D341Med (cell line): ENCODE measurements at places on chromosomes 3 and 15.

- DNase-seq = no peak
Observed at GRCh38 chr3:56197991-56198390, 270.3 kb downstream of the ERC2 start.

GRCh38 chr3:151431940-151432339, 28.9 kb downstream of the IGSF10 start:
- DNase-seq = no peak

- DNase-seq = no peak
Observed at GRCh38 chr3:105944276-105944675, 75.5 kb upstream of the CBLB start.

DNA sequence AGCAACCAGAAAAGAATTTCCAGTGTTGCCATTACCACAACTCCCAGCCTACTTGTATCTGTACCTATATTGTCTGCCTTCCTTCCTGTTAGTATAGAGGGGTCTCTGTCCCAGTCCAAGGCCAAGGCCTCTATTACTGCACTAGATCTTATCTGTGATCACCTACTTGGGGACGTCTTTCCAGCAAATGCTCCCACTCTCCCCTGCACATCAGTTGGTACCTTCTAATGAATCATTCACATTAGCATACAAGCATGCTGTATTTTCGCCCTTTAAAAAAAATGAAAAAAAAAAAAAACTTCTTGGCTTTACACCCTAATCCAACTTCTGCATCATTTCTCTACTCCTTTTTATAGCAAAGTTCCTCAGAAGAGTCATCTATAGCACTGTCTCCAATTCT, 4.8 kb upstream of the AVEN start:
- DNase-seq = no peak

DNA sequence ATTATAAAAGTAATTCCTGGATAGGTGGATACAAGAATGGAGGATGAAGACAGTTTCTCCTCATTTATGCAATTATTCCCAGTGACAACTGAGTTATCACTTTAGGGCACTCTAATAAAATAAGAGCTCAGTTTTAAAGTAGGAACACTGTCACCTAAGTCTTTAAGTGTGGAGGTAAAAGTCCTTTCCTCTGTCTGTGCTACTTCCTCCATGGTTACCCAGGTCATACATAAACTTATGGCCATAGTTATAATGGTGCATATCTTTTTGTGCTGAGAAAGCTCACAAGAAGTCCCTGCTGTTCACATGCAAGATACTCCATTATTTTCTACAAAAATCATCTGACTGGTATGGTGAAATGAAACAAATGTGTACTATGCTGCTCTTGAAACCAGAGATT, 1093.6 kb downstream of the IGSF11 start:
- DNase-seq = no peak

DNA sequence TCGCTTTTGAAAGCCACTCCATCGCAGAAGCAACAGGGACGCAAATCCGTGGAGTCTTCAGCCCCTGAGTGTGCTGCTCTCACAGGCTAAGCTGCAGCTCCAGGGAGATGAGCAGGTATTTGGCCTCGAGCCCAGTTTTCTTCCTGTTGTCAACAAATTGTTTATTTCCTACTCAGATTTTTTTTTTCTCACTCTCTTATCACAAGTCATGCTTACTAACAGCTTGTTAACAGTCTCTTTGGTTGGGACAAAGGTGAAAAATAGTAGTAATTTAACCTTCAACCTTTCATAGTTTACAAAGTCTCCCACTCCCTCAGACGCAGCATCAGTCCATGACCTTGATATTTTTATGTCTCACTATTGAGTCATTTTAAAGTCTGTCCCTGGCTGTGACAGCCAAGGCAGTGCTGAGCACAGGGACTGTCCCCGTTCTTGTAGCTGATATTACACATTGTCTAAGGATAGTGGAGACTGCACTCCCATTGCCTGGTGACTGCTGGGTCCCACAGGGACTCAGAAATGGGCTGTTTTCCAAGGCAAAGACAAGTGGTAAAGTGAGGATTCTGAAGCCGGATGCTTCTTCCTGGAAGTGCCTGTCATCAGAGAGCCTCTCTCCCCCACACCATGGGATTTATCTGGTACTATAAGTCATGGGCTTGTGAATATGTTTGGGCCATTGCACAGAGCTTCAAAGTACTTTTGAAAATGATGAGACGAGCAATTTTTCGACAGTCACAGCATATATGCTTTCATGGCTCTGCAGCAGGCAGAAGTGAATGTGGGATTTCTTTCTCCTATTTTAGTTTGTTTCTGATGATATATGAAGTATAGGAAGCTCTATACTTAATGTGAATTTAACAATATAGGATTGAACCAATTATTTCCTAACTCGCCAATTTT, 59.8 kb upstream of the UNC13C start:
- peak; percentile 44 for DNase-seq

- DNase-seq = no peak
Observed at GRCh38 chr3:130850843-130851242, 43.0 kb upstream of the ATP2C1 start.

GRCh38 chr3:105834768-105835167, 34.0 kb downstream of the CBLB start:
- DNase-seq = no peak

- DNase-seq = no peak
Observed at GRCh38 chr3:111943533-111943932, 35.3 kb upstream of the ABHD10 start.

- no peak for DNase-seq
Observed at GRCh38 chr3:176447369-176447768, 749.9 kb downstream of the TBL1XR1 start.

DNA sequence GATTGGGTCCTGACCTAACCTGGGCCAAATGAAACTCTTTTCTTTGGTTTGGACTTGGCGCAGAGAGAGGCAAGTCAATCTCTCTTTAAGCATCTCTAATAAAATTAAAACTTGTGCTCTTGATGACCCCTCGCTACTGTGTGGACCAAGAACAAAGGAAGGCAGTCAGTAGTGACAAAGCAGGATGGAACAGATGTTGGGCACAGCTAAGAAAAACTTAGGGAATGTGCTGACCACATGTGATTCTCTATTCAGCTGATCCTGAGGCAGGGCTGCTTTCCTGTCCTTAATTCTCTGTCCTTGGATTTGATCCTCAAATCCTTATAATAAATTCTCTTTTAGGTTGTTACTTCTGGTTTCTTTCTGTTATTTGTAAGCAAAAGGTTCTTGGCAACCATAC, 259.9 kb downstream of the ZIC1 start:
- no peak for DNase-seq

- DNase-seq = no peak
Observed at GRCh38 chr3:146125951-146126350, 35.0 kb downstream of the PLOD2 start.

DNA sequence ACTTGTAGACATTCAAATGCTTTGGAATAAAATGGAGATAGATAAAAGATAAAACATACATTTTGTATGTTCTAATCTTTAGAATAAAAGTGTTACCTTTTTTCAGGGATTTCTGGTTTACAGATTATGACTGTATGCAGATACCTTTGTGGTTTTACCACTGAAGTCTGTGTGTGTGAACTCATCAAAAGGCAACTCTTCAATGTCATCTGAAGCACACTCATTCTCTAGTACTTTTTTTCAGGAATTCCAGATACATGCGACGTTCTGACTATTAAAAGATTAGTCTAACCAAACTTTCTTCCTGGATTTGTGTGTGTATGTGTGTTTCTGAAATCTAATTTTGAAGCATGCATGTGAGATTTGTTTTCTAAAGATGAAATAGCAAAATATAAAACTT, 188.6 kb downstream of the NLGN1 start:
- no peak for DNase-seq

- DNase-seq = no peak
Observed at GRCh38 chr15:92273723-92274122, 120.0 kb upstream of the ST8SIA2 start.

GRCh38 chr3:180825964-180826363, 86.5 kb upstream of the FXR1 start:
- DNase-seq = no peak

DNA sequence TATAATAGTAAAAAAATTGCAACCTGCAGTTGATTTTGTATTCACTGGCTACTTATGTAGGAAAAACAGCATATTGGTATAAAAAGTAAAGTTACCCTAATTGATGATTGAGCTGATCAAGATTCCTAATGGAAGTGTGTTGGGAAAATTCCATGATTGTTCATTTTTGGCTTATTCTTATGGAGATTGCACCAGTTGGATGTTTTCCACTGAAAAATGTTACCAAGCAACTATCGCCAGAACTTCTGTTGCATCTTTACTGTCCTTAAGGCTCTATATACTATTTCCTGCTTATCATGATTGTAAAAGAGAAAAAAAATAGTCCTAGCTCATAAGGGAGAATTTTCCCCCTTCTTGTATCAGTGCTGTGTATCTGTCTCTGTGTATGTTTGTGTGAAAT, 48.6 kb downstream of the SLC25A26 start:
- no peak for DNase-seq

DNA sequence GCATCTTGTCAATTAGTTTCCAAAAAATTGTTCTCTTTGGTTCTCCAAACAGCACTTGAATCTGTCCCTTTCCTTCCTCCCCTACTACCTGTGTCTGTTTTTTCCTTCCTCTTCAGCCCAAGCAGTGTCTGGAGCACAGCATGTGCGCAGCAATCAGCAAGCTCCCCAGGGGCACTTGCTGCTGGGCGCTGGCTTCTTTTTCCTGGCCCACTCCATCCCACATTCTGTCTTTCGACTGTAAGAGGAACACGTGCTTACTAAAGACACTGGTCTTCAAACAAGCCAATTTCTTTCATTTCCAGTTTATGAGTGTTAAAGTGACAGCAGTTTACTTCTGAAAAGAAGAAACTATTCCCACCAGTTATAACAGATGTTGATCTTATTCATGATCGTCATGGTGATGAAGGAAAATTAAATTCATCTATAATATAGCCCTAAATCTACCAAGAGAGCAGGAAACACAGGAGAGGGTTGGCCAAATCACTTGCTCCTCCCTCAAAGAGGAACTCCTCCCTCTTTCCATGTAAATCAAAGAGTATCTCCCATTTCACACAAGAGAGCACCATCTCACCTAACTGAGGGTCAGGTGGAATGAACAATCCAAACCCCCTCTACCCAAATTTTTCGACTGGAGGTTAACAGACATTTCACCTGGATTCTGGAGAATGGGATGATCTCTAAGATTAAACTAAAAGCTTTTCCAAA, 115.4 kb downstream of the IGF2BP2 start:
- DNase-seq = no peak

DNA sequence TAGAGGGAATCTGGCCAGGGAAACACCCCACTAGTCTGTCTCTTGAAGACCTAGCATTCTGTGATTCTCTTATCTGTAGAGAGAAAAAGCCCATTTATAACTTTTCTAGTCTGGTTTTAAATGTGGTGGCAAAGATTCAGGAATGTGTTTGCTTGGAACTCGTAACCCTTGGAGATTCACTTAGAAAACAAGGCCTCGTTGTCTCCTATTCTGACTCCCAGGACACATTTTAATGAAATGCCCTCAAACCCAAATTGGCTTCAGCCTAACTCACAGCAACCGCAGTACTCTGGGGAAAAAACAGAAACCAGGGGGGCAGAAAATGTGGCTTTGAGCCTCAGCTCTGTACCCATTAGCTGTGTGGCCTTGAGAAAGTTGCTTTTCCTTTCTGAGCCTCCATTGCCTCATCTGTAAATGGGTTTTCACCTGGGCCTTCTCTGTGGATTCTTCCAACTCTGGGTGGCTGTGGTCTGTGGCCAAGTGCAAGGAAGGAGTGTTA, 36.5 kb downstream of the RPLP1 start:
- no peak for DNase-seq

DNA sequence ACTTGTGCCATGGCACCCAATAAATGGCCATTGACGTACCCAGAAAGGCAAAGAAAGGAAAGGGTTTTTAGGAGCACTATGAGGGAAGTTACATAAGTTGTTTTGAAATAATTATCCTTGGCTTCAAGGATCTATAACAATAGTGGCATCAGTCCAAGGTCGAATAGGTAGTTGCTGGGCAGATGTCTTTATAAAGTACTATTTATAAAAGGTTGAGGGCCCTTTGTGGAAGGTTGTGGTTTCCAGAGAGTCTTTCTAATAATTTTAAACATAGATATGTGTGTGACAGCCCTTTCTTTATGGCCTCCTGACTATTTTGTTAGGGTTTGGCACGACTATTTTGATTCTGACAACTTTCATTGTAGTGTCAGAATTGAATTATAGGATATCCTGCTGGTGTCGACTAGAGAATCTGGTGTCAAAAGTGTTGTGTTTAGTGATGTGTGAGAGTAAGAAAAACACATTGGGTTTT, 260.5 kb downstream of the PYDC2 start:
- no peak for DNase-seq

- no peak for DNase-seq
Observed at GRCh38 chr3:39541442-39541841, 74.0 kb downstream of the MOBP start.

- no peak for DNase-seq
Observed at GRCh38 chr3:43268636-43269035, 17.7 kb upstream of the SNRK start.
